GM12878 (cell line): ENCODE measurements at places on chromosomes 16 and 17. TPM values are rescaled to one million over a fixed set of nuclear protein-coding genes. Genes with fewer than 3 reads are reported as not detected.

DNA sequence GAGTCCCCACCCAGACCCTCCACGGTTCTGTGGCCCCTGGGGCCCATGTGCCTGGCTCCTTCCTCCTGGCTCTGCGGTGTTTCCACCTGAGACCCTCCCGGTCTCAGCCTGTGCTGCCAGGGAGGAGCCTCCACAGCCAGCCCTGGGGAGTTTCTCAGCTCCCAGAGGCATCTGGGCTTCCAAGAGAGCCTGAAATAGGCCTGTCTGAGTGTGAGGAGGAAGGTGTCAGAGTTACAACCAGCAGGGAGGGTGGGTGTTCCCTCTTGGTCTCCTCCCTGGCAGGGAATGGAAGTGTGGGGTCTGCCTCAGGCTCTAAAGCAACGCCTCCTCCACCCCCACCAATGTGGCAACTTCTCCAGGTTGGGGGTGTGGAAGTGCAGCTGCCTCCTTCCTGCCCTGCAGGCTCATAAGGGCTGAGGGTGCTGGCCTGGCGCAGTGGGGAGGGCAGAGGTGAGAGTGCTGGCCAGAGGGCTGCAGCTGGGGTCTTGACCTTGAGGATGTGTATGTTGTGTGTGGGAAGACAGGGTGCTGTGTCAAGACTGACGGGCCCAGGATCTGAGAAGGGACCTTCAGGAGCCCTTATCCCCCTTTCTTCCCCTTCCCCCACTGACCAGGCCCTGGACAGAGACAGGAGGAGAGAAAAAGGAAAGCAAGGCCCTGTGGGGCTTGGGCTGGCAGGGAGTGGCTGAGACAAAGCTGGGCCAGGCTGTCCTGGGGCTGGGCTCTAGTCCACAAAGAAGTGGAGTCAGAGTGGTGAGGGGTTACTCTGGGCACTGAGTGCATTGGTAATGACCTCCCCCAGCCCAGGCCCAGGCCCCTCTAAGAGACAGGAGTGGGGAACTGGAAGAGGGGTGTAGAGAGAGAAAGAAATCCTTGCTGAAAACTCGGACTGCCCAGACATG, 2.4 kb downstream of the CYGB start:
- H3K36me3 ChIP-seq, result no peaks in the 10 kb centered on the region
- H3K27me3 ChIP-seq, result peaks cover 6% of the 10 kb centered on the region
- H3K27ac ChIP-seq, result no peak overlapping the region
- H3K4me3 ChIP-seq, result no peak overlapping the region

GRCh38 chr16:31428279-31428597, at the start of gene COX6A2:
TSS of gene COX6A2 (minus strand) at chr16:31428360. CDS start at chr16:31428325, 35 bp downstream.
- H3K36me3 ChIP-seq, result no peaks in the 10 kb centered on the region
- H3K4me1 ChIP-seq, result no peaks in the 10 kb centered on the region; the same call in 1 of the 2 replicates
- no peaks in the 10 kb centered on the region for H3K27me3 ChIP-seq
- DNase-seq, result no peak

DNA sequence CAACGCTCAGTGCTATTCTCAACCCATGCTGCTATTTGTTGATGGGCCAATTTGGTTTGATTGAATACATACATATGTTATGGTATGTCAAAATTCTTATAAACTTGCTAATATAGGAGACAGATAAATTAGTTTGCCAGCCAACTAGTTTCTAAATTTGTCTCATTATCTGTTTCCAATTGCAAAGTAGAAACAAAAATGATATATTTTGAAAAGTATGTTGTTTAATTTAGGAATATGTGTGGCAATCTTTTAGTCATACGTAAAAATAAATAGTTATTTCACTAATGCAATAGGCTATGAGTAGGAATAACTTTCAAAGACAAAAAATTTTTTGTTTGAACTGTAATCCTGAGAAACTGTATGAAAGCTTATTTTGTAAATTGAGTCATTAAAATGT, 210.6 kb upstream of the KCNJ16 start:
- peaks cover 4% of the 10 kb centered on the region; the same call in 1 of the 2 replicates for H3K4me1 ChIP-seq
- H3K36me3 ChIP-seq, result no peaks in the 10 kb centered on the region
- no peak overlapping the region for H3K27ac ChIP-seq

DNA sequence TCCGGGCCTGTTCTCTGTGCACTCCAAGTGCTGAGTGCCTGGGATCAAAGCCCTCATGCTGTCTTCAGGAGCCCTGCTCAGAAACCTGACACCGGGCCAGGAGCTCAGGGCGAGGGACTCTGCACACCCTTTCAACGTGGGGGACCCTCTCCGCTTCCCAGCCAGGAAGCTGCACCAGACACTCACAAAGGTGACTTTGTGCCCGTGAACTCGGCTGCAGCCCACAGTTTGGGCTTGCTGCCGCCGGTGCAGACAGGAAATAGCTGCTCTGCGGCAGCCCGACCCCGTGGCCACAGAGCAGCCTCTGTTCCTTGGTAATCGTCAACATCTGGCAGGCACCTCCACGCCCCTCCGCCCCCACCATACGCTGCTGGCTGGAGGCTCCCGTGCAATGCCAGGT, 93.4 kb upstream of the METRNL start:
- no peak overlapping the region for H3K4me3 ChIP-seq
- peaks cover 3% of the 10 kb centered on the region; the same call in 1 of the 2 replicates for H3K4me1 ChIP-seq
- no peaks in the 10 kb centered on the region for H3K36me3 ChIP-seq
- DNase-seq, result no peak
- H3K27me3 ChIP-seq, result no peaks in the 10 kb centered on the region

GRCh38 chr17:6756425-6757031, 682 bp downstream of the XAF1 start:
- H3K4me1 ChIP-seq, result peaks cover 15% of the 10 kb centered on the region
- H3K36me3 ChIP-seq, result peaks cover 4% of the 10 kb centered on the region
- no peaks in the 10 kb centered on the region for H3K27me3 ChIP-seq
- peak overlapping the region; percentile 95 for H3K4me3 ChIP-seq
- peak overlapping the region; percentile 97 for H3K27ac ChIP-seq

DNA sequence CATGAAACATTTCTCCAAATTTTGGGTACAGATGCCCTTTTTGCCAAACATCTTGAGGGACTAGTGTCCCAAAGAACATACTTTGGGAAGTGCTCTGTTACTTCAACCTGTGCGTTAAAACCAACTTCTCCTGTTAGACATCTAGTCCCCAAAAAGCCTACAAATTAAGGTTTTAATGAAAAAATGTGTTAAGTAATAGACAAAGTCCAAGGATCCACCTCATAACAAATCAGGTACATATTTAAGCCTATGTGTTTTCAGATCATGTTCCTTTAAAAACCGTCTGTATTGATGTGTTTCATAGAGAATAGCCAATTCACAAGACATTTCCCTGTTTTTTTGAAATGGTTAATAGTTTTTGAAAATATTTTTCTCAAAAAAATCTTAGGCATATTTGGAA, 174.8 kb upstream of the FAM20A start:
- H3K27ac ChIP-seq, result no peak overlapping the region
- H3K4me3 ChIP-seq, result no peak overlapping the region
- no peaks in the 10 kb centered on the region for H3K36me3 ChIP-seq

STAT5B gene
- 37.4 and 40.6 TPM in 2 replicates for polyA plus RNA-seq

MVP gene
- polyA plus RNA-seq, result 64.6 and 64.9 TPM in 2 replicates

PAQR4 gene
- 1.8 and 5.9 TPM in 2 replicates for polyA plus RNA-seq
